ENCODE measurements at places on chromosomes 3 and 15.

DNA sequence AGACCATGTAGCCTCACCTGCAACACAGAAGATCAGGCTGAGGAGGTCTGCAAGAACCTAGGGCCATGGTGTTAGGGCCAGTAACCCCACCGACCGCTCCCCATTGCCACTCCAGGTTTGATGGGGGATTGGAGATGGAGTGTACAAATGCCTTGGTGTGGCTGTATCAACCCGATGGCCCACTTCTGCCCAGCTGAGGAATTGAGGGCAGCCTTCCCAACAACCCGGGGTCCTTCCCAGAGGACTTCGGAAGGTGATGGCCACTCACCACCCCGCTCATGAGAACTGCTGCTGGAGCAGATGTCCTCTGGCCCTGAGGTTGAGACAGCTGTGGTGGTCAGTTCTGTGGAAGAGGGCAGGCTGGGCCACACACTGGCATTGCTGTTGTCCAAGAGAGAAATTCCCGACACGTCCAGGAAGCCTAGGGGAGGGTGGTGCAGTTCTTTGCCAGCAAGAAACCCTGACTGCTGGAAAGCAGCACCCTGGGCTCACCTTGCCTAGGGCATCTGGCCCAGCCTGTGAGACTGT, 8.9 kb downstream of the GORASP1 start:
- DNase-seq, result no peak

DNA sequence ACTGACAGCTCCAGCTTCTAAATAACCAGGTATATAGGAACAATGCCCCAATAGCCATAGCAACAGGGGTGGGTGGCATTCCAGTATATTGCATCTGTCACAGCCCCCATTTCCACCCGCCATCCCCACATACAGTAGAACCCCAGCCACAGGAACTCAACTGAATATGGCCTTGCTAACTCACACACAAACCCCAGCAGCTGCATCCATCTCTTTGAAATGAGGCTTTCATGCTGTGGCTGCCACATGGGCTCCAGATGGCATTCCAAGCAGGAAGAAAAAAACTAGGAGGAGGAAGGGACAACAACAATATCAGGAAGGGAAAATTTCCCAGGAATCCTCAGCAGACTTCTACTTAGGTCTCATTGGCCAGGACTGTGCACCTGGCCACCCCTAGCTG, 54.6 kb downstream of the CCR3 start:
- no peak for DNase-seq

GRCh38 chr15:28963711-28964081, 77.9 kb downstream of the APBA2 start:
- DNase-seq, result no peak

- DNase-seq, result no peak
Measured at GRCh38 chr3:182904164-182904563, 76.2 kb downstream of the DCUN1D1 start.

GRCh38 chr3:161939918-161940620, 443.5 kb downstream of the OTOL1 start:
- DNase-seq, result no peak

DNA sequence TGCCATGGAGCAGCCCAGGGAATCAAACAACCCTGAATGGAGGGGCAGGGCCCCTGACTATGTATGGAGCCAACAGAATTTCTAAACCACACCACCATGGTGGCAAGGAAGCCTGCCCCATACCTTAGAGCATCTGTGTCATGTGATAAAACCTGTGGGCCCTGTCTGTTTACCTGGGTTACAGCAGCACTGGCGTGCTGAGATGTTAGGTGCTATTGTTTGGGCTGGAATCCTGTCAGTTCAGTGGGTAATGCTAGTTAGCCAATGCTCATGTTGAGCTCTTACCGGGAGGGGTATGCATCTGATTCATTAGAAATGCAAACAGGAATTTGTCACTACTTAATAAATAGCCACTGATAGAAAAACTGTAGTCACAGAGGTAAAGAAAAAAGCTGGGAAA, 63.5 kb upstream of the ETV5 start:
- DNase-seq, result no peak

DNA sequence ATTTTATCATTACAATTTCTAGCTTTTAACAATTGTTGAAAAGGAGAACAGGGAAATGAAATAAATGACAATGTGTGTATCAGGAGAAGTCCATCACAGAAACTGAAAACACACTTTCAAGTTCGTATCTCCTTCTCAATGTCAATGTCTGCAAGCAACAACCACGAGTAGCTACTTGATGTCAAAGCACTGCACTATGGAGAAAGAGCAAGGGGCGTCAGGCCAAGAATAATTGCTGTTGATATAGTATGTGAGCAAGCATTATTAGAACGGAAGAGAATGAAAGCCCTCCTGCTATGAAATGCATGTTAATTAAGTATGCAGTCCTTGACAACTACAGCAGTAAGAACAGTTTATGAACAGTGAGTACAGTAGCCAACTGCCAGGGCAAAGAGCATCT, 1250.1 kb downstream of the ZPLD1 start:
- no peak for DNase-seq

DNA sequence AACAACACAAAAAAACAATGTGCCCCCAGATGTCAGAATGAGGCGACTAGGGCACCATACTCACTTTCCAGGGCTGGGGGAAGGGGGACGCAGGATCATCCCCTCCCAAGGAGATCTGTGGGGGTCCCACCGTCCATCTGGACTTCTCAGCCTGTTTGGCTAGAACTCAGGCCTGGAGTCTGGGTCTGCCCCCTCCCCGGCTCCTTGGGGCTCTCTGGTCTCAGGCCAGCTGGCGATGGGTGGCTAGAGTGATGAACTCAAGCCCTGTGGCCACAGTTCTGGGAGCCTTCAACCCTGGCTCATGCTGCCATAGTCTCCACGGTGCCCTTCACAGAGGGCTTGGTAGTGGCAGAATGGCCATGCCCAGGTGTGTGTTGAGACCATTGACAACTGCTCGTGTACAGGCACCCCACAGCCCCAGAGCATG, 13.6 kb downstream of the ZBTB47 start:
- DNase-seq, result no peak

DNA sequence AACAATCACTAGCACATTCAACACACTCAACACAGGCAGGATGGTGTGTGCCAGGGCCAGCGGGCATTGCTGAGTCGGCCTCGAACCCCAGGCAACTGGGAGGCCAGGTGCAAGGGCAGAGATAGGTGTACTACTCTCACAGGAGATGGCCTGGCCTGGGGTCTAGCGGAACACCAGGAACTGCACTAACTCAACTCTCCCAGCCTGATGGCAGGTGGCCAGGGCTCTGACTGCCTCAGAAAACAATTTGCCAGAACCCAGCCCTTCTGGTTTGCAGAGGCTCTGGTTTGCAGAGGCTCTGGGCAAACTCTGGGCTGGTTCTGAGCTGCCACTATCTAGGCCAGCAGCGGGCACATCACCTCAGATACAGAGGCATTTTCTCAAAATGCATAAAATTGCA, 229.2 kb upstream of the CHRNA7 start:
- no peak for DNase-seq

GRCh38 chr3:144272680-144273079, 301.1 kb downstream of the DIPK2A start:
- no peak for DNase-seq

DNA sequence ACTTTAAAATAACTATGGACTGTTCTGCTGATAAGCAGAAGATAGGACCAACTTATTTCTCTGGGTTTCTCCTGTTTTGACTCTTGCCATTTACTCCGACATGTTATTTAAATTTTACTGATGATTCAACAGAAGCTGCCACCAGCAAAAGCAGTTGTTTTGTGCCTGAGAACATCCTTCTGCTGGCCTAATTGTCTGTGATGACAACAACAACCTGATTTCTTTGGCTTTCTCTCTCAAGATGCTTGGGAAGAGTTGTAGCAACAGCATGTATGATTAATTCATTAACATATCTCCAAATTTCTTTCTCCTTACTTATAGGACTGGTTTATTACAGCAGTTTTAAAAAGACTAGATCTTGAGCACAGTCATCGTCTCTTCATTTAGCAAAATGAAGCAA, 36.9 kb upstream of the DYNC1LI1 start:
- no peak for DNase-seq

- no peak for DNase-seq
Measured at GRCh38 chr3:187736418-187736871, 8.8 kb downstream of the BCL6 start.

DNA sequence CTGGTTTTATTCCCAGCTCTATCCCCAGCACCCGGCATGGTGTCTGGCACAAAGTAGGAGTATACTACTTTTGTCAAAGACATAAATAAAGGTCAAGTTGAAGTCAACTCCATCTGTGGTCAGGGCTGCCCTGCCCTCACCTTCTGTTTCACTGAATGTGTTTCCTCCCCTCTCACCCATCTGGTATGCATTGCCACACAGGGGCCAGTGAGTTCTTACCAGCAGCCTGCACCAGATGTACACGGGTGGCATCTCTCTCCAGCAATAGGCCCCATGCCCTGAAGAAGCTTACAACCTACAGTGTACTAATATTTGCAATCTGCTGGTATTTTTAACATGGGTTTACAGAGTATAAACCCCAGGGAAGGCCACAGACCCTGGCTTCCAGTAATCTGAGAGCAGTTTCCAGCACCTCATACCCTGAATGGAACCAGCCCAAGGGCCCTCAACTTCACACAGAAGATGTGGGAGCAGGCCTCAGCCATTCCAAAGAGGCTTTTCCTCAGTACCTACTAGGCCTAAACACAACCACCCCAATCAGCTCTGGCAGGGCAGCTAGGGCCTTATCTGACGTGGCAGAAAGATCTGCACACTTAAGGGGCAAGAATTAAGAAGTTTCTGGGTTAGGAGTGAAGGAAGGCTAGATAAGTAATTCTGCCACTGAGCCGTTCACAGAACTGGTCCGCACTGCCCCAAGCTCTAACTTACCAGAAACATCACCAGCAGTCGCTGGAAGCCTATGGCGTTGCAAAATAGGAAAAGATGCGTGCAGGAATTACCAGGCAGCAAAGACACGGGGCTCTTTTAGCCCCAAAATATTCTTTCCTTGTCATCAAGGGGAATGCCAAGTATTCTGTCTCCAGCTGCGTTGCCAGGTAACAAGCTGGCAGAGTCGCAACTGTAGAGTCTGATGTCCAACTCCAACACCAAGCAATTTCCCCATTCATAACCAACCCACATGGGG, 2.1 kb downstream of the IDH2 start:
- no peak for DNase-seq
